ENCODE measurements at places on chromosomes 11 and 22. TPM values are rescaled to one million over a fixed set of nuclear protein-coding genes. Genes with fewer than 3 reads are reported as not detected.

- no peak overlapping the region for H3K27ac ChIP-seq
- DNase-seq: no peak
- no peaks in the 10 kb centered on the region for H3K4me1 ChIP-seq
- H3K4me3 ChIP-seq: no peak overlapping the region
- H3K36me3 ChIP-seq: no peaks in the 10 kb centered on the region
- no peaks in the 10 kb centered on the region for H3K27me3 ChIP-seq
Measured at GRCh38 chr11:5891216-5891800, 1.7 kb upstream of the OR52E5 start.

- H3K27me3 ChIP-seq: no peaks in the 10 kb centered on the region
- no peak overlapping the region for H3K27ac ChIP-seq
- peaks cover 10% of the 10 kb centered on the region for H3K4me1 ChIP-seq
- no peak for DNase-seq
Measured at GRCh38 chr11:16958833-16959232, 55.4 kb downstream of the PLEKHA7 start.

- no peak overlapping the region for H3K27ac ChIP-seq
- no peak overlapping the region for H3K4me3 ChIP-seq
- no peaks in the 10 kb centered on the region for H3K27me3 ChIP-seq
- DNase-seq: no peak
Measured at GRCh38 chr11:57432149-57432561, 5.2 kb upstream of the SLC43A3 start.

DNA sequence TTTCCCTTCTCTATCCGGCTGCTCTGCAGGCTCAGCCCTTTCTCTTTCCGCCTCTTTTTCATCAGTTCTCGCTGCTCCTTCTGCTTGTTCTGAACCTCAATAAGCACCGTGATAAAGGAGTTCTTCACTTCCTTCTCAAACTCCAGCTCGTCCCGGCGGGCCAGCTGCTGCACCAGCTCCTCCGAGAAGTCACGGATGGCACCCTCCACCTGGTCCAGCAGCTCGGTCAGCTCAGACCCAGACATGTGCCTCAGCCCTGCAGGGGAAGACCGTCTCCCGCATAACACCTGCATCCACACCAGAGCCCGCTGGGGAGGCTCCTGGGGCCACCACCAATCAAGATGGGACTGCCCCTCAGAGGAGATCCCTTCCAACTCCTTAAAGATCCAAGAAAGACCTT, 40.2 kb downstream of the FEZ1 start:
- H3K27me3 ChIP-seq: no peaks in the 10 kb centered on the region
- no peak overlapping the region for H3K4me3 ChIP-seq
- no peak for DNase-seq
- no peaks in the 10 kb centered on the region for H3K36me3 ChIP-seq
- H3K4me1 ChIP-seq: peaks cover 13% of the 10 kb centered on the region
- no peak overlapping the region for H3K27ac ChIP-seq

GRCh38 chr11:84541731-84542340, 1085.3 kb downstream of the DLG2 start:
- H3K4me1 ChIP-seq: no peaks in the 10 kb centered on the region
- H3K4me3 ChIP-seq: no peak overlapping the region
- no peak for DNase-seq
- H3K27me3 ChIP-seq: no peaks in the 10 kb centered on the region
- H3K27ac ChIP-seq: no peak overlapping the region
- H3K36me3 ChIP-seq: no peaks in the 10 kb centered on the region

DNA sequence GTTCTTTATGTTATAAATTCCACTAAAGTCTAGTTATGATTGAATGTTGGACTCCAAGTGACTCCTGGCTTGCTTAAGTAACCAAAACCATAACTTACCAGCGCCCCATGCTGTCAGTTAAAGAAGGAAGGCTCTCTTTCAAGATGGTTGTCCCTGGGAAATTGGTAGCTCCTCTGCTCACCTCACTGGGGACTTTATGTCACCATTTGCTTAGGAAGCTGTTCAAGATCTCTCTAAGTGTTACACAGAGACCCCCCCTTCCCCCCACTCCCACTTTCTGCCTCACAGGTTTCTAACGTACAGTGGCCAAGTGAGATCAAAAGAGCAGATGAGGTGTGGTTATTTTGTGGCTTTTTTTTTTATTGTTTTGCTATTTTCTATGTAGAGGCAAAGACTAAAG, 301.8 kb downstream of the AASDHPPT start:
- H3K27me3 ChIP-seq: no peaks in the 10 kb centered on the region
- no peak overlapping the region for H3K27ac ChIP-seq
- H3K4me1 ChIP-seq: no peaks in the 10 kb centered on the region
- H3K4me3 ChIP-seq: no peak overlapping the region

GRCh38 chr11:28132548-28132947, 24.4 kb downstream of the METTL15 start:
- no peak overlapping the region for H3K4me3 ChIP-seq
- H3K27ac ChIP-seq: no peak overlapping the region
- H3K27me3 ChIP-seq: no peaks in the 10 kb centered on the region
- H3K36me3 ChIP-seq: peaks cover 20% of the 10 kb centered on the region
- DNase-seq: no peak
- H3K4me1 ChIP-seq: no peaks in the 10 kb centered on the region

GRCh38 chr11:55942785-55943392, 6.7 kb upstream of the OR5I1 start:
- no peak for DNase-seq
- no peaks in the 10 kb centered on the region for H3K4me1 ChIP-seq
- no peaks in the 10 kb centered on the region for H3K36me3 ChIP-seq
- no peak overlapping the region for H3K4me3 ChIP-seq
- H3K27me3 ChIP-seq: no peaks in the 10 kb centered on the region
- H3K27ac ChIP-seq: no peak overlapping the region

DNA sequence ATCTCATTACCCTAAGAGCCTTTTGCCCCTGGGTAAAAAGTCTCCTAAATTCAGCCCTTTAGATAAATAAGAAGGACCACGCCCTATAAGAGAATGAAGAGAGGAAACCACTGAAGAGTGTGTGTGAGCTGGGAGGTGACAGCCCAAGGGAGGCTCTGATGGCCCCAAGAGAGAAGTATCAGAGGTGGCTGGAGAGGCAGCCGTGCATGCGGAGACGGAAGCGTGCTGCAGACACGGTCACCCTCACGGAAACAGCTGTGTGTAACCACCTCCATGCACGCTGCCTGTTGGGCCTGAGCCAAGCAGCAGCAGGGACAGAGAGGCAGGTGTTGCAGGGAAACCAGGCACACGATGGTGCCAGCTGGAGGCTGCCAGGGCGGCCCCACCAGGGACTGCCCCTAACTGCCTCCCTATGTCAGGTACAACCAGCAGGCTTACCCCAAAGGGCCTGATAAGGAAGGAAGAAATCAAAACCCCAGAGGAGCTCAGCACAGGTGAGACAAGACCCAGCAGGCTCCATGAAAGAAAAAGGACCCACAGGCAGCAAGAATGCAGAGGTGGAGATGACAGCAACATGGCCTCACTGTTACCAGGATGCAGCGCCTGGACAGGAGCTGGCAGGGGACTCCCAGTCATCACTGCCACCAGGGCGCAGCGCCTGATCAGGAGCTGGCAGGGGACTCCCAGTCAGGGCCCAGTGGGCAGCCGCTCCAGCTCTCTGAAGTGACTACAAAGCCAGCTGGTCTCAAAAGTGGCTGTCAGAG, 7.8 kb downstream of the LARGE2 start:
- H3K4me3 ChIP-seq: no peak overlapping the region
- DNase-seq: no peak
- peaks cover 19% of the 10 kb centered on the region for H3K36me3 ChIP-seq
- no peaks in the 10 kb centered on the region for H3K27me3 ChIP-seq
- peak overlapping the region; percentile 72 for H3K27ac ChIP-seq

GRCh38 chr11:561148-562003, 606 bp downstream of the RASSF7 start:
- DNase-seq: no peak
- peak overlapping the region; percentile 89 for H3K27ac ChIP-seq
- H3K36me3 ChIP-seq: no peaks in the 10 kb centered on the region
- H3K27me3 ChIP-seq: peaks cover 11% of the 10 kb centered on the region
- H3K4me1 ChIP-seq: peaks cover 53% of the 10 kb centered on the region

DNA sequence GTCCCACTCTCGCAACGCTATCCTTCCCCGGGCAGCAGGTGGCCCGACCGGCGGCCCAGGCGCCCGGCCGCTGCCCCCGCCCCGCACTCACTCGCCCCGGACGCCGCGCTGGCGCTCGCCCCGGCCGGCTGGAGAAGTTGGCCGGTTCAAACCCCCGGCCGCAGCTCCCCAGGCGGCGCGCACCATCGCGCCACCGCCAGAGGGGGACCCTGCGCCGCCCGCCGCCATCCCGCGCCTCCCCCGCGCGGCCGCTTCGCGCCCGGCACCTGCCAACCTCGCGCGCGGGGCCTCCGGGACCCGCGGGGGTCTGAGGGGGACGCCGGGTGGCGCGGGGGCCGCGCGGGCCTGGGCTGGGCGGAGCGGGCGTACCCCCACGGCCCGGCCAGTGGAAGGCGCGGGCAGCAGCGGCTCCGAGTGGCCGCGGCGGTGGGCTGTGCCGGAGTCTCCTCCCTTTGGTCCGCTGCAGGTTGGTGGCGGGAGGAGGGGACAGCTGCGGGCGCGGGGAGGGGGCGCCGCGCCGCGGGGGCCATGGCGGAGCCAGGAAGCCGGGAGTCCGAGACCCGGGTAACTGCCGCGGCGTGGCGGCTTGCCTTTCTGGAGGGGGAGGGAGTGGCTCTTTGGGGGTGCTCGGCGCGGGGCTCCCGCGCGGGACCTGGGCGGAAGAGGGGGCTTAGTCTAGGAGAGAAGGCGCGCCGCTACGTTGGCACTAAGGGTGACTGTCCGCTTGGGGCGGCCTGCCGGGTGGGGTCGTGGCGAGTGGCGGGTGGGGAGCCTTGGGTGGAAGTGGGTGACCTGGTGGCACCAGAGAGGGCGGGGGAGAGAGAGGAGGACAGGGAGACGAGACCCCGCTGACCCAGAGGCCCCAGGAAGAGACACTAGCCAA, at the start of the genes MPST and TST:
Gene MPST, plus strand, starts transcription at position 434 of the 883 bp plus-strand sequence. Its CDS starts 95 bp downstream, at position 529.
Gene TST, minus strand, starts transcription at position 139 of the 883 bp plus-strand sequence. CDS start 715 bp downstream, outside the sequence.
- no peaks in the 10 kb centered on the region for H3K27me3 ChIP-seq
- peaks cover 5% of the 10 kb centered on the region for H3K36me3 ChIP-seq
- peaks cover 60% of the 10 kb centered on the region for H3K4me1 ChIP-seq
- peak within 1 kb of the TSS; percentile 91 for H3K27ac ChIP-seq

GRCh38 chr11:66727282-66728037, 1.6 kb downstream of the SPTBN2 start:
- H3K36me3 ChIP-seq: no peaks in the 10 kb centered on the region
- H3K27me3 ChIP-seq: peaks cover 5% of the 10 kb centered on the region
- H3K27ac ChIP-seq: peak overlapping the region; percentile 66
- H3K4me3 ChIP-seq: peak overlapping the region; percentile 61

DNA sequence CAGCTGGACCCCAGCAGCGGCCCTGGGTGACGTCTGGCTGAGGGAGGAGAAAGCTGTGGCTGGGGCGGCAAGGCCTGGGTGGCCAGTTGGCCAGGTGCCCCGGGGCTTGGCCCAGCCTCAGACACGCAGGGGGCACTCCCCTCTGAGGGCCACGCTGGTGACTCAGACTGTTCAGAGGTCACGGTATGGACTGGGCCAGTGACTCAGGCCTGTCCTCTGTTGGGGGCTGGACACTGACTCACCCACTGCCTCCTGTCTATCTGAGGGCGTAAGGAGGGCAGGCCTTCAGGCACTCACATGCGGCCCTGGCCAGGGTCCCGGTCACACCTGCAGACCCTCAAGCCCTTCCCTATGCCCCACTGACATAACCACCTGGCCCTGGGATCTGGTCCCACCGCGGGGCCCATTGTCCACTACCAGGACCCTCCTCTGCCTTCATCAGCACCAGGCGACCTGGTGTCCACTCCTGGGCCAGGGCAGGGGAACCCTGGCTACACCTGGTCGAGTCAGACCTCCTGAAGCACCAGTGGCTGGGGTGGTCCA, 3.7 kb upstream of the MUC5AC start:
- H3K27me3 ChIP-seq: peaks cover 29% of the 10 kb centered on the region
- peak; percentile 59 for DNase-seq
- no peak overlapping the region for H3K4me3 ChIP-seq

GRCh38 chr11:106137061-106137460, 59.6 kb downstream of the AASDHPPT start:
- no peak for DNase-seq
- no peak overlapping the region for H3K27ac ChIP-seq
- H3K27me3 ChIP-seq: no peaks in the 10 kb centered on the region
- no peaks in the 10 kb centered on the region for H3K36me3 ChIP-seq

The CD6 gene
- 0.15 TPM for total RNA-seq

The CYB5R2 gene
- total RNA-seq: 40.6 TPM

All from suprapubic skin (tissue), 4 donors.